ENCODE measurements at places on chromosomes 1 and 21.

DNA sequence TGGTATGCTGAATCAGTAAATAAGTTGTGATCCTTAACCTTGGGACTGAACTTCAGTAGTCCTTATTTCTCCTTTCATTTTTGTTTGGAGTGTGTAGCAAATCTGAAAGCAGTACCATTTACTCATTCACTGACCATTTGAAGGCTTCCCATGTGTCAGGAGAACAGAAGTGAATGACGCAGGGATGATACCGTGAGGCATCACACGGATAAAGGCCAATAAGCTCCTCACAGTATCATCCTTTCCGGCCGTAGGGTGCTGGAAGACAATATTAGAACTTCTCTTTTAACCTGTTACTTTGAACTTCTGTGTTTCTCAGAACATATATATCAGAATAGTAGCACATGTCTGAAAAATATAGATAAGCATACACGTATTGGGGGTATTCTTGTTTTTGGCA, 21.3 kb downstream of the BACH1 start:
- DNase-seq = no peak

GRCh38 chr21:21183092-21183491, 184.9 kb downstream of the NCAM2 start:
- DNase-seq = no peak

GRCh38 chr1:148263906-148264255, 111.8 kb upstream of the NBPF11 start:
- DNase-seq = no peak

GRCh38 chr21:26852423-26852822, 7.2 kb upstream of the ADAMTS1 start:
- no peak for DNase-seq

- DNase-seq = no peak
These were observed 9.8 kb downstream of the NHLH1 start for GRCh38 chr1:160376525-160377131.

GRCh38 chr1:57770772-57771171, 346.9 kb upstream of the DAB1 start:
- no peak for DNase-seq

GRCh38 chr1:227043755-227044154, 103.7 kb downstream of the COQ8A start:
- DNase-seq = no peak

- DNase-seq = no peak
These were observed 39.5 kb downstream of the RGS8 start for GRCh38 chr1:182644886-182645285.

DNA sequence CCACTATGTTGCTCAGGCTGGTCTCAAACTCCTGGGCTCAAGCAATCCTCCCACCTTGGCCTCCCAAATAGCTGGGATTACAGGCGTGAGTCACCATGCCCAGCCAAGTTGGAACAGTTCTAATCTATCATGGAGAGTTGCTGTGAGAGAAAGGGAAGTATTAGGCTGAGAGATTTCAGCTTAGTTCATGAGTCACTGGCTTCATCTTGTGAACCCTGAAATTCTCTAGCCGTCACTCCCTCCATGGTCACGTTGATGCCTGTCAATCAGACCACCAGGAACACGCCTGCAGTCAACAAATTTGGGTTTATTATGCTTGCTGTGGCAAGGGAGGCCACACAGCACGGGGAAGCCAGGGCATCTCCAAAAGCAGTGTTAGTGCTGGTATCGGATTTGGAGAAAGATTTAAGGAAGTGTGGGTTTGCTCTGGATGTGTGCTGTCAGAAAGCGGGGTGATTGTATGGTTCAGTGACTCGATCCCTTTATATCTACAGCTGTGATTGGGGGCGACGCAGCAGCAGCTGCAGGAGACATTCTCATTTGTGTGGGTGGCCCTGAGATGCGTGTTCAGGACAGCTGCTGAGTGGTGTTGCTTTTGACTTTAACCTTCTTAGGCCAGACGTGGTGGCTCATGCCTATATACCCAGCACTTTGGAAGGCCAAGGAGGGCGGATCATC, 18.7 kb downstream of the UQCRHL start:
- DNase-seq = no peak

DNA sequence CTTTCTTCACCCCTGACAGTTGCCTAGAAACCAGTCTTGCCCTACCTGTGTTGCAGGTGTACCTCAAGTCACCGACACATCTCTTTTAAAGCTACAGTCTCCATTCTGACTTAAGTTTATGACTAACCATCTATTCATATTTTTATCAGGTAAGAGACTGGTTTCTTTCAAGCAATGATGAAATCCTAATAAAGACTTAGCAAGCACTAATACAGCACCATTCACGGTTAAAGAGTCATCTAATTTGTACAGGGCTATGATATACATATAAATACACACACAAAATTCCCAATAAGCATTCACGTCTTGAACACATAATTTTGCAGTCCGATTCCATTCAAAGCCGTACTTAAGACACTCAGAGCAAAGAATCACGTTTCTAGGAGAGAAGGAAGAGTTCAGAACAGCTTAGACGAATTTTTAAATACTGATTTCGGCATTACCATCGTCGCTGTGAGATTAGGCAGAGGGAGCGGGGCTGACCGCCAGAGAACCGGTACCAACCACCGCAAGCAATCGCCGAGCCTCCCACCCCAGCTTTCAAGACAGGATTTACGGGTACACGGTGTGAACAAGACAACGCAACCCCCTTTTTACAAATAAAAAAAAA, 943 bp downstream of the ERRFI1 start:
- DNase-seq = no peak

GRCh38 chr21:46325073-46325912, 1.3 kb downstream of the PCNT start:
- no peak for DNase-seq

- no peak for DNase-seq
These were observed 611.7 kb downstream of the LMO4 start for GRCh38 chr1:87940421-87940820.

DNA sequence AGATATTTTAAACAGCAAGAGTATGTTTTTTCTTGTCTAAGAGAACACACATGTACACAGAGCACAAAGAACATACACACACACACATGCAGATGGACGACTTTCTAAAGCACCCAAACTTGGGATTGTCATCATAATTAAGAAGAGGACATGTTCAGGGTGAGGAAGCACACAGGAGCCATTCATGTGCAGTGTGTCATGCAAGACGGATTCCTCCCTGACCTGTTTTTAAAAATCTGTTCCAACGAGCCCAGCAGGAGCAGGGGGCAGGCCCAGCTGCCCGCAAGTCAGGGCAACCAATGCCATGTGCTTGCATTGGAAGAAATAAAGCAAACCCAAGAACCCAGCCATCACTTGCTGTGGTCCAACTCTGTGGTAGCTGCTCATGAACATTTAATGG, 167.3 kb upstream of the ZNF644 start:
- DNase-seq = no peak

DNA sequence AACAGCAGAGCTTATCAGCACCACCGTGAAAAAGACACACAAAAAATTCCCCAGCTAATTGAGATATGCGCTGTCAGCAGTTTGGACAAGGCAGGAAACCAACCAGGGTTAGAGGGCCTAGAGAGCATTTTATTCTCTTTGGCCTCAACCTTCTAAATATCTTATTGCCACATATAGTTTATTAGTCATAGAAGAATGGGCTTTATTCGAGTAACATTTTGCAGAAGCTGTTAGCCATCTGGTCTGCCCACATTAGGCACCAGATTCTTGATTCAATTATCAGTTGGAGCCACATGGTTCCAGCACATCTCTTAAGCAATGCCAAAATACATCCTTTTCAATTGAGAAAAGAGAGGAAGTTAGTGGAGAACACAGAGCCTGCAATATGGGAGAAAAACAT, 109.9 kb upstream of the CXADR start:
- DNase-seq = no peak

GRCh38 chr1:221264848-221265247, 385.6 kb downstream of the HLX start:
- DNase-seq = no peak

DNA sequence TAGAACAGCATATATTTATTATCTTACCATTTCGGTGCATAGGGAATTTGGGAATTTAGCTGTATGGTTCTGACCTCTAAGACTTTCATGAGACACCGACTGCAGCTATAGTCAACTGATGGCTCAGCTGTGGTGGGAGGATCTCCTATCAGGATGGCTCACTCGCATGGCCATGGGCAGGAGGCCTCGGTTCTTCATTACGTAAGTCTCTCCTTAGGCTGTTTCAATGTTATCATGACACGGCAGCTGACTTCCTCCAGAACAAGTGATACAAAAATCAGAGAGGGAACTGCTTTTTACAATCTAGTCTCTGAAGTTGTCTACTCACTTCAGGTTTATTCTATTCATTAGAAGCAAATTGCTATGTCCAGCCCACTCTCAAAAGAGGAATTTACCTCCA, 13.3 kb upstream of the CAPN8 start:
- no peak for DNase-seq

DNA sequence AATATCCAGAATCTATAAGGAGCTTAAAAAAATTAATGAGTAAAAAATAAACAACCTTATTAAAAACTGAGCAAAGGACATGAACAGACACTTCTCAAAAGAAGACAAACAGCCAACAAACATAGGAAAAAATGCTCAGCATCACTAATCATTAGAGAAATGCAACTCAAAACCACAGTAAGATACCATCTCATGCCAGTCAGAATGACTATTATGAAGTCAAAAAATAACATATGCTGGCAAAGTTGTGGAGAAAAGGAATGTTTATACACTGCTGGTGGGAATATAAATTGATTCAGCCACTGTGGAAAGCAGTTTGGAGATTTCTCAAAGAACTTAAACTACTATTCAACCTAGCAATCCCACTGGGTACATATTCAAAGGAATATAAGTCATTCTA, 25.3 kb downstream of the PIGK start:
- DNase-seq = no peak

DNA sequence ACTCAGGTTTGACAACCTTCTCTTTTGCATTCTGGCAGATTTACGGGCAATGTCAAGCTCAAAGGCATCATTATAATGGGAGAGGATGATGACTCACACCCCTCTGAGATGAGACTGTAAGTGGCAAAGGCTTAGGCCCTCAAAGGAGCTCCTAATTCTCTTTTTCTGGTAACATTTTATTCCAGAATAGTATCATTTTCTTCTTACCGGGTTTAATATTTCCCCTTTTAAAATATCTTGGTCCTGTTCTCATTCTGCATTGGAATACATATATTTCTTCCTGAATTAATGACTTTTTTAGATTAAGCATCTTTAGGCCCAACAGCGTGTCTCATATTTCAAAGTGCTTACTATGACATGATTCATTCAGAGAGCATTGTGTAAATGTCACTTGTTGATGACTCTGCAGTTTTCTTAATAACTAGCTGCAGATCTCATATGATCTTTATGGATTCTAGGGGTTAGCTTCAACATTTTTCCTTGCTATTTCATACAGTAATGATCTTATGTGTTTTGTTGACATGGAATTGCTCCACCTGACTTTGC, 1.7 kb downstream of the PITHD1 start:
- DNase-seq = no peak

DNA sequence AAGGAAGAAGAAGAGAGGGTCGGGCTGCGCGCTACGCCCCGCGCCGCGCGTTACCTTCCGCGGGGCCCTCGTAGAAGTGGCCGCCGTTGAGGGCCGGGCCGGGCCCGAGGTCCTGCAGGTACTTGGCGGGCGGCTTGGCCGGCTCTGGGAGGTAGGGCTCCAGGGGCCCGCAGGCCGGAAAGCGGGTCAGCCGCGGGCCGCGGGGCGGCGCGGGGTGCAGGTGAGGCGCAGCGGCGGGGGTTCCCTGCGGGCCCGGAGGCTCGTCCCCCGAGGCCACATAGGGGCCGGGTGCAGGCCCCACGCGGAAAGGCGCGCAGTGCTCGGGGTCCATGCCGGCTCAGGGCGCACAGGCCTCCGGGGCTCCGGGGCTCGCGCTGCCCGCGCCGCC, 196 bp downstream of the ALX3 start:
- DNase-seq = no peak

DNA sequence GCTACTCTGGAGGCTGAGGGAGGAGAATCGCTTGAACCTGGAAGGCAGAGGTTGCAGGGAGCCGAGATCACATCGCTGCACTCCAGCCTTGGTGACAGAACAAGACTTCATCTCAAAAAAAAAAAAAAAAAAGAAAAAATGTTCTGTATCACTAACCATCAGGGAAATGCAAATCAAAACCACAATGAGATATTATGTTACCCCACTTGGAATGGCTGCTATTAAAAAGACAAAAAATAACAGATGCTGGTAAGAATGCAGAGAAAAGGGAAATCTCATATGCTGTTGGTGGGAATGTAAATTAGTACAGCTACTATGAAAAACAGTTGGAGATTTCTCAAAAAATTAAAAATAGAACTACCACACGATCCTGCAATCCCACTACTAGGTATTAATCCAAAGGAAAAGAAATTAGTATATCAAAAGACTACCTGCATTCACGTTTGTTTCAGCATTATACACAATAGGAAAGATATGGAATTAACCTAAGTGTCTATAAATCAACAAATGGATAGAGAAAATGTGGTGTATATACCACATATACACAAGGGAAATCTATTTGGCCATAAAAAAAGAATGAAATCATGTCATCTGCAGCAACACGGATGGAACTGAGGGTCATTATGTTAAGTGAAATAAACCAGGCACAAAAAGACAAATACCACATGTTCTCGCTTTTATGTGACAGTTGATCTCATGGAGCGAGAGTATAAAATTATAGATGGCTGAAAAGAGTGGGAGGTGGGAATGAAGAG, 62.6 kb downstream of the ABL2 start:
- DNase-seq = no peak

- no peak for DNase-seq
These were observed 42.3 kb downstream of the KRTAP10-1 start for GRCh38 chr21:44497703-44498126.

GRCh38 chr1:38581396-38581795, 278.2 kb downstream of the RRAGC start:
- no peak for DNase-seq

- DNase-seq = no peak
These were observed 67.5 kb upstream of the CD1D start for GRCh38 chr1:158112994-158113758.

All from T-helper 1 cell (primary cell).